ENCODE measurements at places on chromosomes 6 and 20. TPM values are rescaled to one million over a fixed set of nuclear protein-coding genes. Genes with fewer than 3 reads are reported as not detected.

- no peaks in the 10 kb centered on the region for H3K27me3 ChIP-seq
- H3K36me3 ChIP-seq = no peaks in the 10 kb centered on the region
- H3K27ac ChIP-seq = no peak overlapping the region
- peaks cover 2% of the 10 kb centered on the region for H3K4me1 ChIP-seq
- H3K4me3 ChIP-seq = no peak overlapping the region
These were observed 58.4 kb upstream of the TOP1 start for GRCh38 chr20:40970218-40970617.

GRCh38 chr6:160129881-160130615 lies 8.4 kb downstream of the SLC22A1 start:
- no peaks in the 10 kb centered on the region for H3K36me3 ChIP-seq
- no peak for DNase-seq
- H3K27me3 ChIP-seq = no peaks in the 10 kb centered on the region

IL17A gene
- 0.21 TPM for polyA plus RNA-seq

GRCh38 chr6:89862273-89862672 lies 32.0 kb upstream of the GJA10 start:
- H3K36me3 ChIP-seq = peaks cover 22% of the 10 kb centered on the region
- H3K4me3 ChIP-seq = no peak overlapping the region
- no peak overlapping the region for H3K27ac ChIP-seq
- DNase-seq = no peak
- no peaks in the 10 kb centered on the region for H3K4me1 ChIP-seq
- H3K27me3 ChIP-seq = no peaks in the 10 kb centered on the region

KCNQ5 gene
- 1.0 TPM for polyA plus RNA-seq

- H3K4me3 ChIP-seq = no peak overlapping the region
- no peak for DNase-seq
- no peaks in the 10 kb centered on the region for H3K27me3 ChIP-seq
- H3K36me3 ChIP-seq = no peaks in the 10 kb centered on the region
These were observed 10.5 kb upstream of the MAP1LC3A start for GRCh38 chr20:34547844-34548613.

DNA sequence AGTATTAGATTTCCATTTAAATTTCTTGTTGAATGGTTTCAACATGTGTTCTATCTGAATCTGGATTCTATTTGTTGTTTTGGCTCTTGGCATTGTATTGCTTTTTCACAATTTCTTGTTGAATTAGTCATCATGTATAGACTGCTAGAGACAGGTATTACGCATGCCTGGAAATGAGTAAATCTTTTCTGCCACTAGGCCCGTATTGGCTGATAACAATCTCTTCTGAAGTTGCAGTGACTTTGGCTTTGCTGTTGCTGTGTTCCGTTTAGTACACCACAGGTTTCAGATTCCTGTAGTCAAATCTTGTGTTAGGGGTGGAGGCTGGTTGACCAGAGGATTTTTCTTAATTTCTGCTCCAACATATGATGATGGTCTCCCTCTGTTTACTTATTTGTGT lies 1339.4 kb downstream of the GRIK2 start:
- no peaks in the 10 kb centered on the region for H3K27me3 ChIP-seq
- H3K4me3 ChIP-seq = no peak overlapping the region
- H3K4me1 ChIP-seq = no peaks in the 10 kb centered on the region
- no peak overlapping the region for H3K27ac ChIP-seq

DNA sequence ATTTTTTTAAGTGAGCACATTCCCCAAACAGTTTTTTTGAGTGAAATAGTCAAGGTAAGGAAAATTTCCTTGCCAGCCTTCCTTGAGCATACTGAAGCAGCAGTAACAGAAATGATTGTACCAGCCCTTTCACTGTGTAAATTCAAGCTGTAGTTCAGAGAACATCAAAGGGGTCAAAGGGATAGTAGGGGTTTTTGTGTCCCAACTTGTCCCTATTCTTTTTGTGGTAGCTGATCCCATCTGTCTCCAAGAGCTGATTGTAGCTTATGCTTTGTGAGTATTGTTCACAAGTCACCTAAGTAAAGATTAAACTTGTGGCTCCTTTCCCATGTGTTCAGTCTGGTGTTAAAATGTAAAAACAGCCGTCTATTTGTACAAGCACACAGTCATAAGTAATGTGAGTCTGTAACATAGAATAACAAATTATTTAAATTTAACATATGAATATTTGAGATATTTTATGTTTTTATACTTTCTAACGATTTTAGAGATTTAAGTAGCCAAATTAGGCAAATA lies 185.0 kb downstream of the CENPW start:
- H3K4me1 ChIP-seq = no peaks in the 10 kb centered on the region
- no peaks in the 10 kb centered on the region for H3K27me3 ChIP-seq
- no peak overlapping the region for H3K4me3 ChIP-seq
- DNase-seq = no peak
- H3K36me3 ChIP-seq = no peaks in the 10 kb centered on the region
